ENCODE measurements at places on chromosomes 13 and 19.
A peak's percentile ranks its signal among the peaks of the same experiment; 100 is the strongest.

DNA sequence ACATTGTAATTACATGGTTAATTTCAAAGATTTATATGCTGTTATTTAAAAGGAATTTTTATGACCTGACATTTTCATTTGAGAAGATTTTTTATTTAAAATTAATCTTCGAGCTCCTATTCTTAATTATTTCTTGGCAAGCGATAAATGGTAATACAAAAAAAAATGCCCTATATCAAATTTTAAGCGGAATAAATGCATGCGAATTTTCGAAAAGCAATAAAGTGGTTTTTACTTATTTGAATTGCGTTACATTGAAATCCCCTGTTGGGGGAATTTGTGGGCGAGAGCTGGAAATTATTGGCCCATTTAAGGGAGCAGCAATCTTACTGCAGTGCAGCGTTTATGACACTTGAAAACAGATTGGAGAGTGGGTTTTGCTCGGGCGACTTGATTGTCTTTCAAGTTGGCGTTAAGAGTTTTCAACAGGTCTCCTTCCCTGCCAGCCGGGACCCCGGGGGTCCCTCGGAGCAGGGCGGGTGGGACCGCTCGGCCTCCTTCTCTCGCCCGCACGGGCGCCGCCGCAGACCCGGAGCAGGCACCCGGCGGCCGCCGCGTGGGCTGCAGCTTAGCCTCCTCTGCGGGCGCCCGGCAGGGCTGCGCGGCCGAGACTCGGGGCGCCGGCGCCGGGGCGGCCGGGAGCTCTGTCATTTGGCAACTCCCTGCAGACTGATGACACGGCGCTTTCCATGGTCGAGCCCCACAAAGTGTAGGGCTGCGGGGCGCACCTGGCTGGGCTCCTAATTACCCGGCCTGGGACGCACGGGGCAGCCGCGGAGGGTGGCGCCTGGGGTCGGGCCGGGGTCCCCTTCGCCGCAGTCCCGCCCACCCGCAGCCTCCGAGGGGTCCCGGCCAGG lies 255.1 kb upstream of the SOX21 start:
- H3K27ac ChIP-seq: no peak overlapping the region
- no peaks in the 10 kb centered on the region for H3K4me1 ChIP-seq
- peaks cover 71% of the 10 kb centered on the region for H3K27me3 ChIP-seq

- no peaks in the 10 kb centered on the region for H3K4me1 ChIP-seq
- H3K4me3 ChIP-seq: no peak overlapping the region
- no peaks in the 10 kb centered on the region for H3K27me3 ChIP-seq
Measured at GRCh38 chr13:104256701-104257100, 1190.5 kb upstream of the SLC10A2 start.

DNA sequence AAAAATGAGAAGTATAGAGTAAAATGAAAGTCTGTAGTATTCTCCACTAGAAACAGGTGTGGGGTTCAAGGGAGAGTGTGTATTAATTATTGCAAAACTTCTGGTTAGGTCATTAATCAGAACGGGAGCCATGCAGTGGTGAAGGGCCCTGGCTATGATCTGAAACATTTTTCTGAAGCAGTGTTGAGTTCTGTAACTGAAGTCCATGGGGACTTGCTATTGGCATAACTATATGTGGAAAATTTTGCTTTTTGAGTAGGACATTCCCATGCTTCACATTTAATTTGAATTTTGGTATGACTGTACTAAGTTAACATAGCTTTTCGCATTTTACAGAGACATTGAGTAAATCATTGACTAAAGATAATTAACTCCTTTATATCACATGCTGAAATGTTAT lies 67.5 kb downstream of the LRCH1 start:
- no peaks in the 10 kb centered on the region for H3K36me3 ChIP-seq
- DNase-seq: no peak
- H3K27me3 ChIP-seq: no peaks in the 10 kb centered on the region
- no peak overlapping the region for H3K4me3 ChIP-seq
- H3K4me1 ChIP-seq: peaks cover 19% of the 10 kb centered on the region

DNA sequence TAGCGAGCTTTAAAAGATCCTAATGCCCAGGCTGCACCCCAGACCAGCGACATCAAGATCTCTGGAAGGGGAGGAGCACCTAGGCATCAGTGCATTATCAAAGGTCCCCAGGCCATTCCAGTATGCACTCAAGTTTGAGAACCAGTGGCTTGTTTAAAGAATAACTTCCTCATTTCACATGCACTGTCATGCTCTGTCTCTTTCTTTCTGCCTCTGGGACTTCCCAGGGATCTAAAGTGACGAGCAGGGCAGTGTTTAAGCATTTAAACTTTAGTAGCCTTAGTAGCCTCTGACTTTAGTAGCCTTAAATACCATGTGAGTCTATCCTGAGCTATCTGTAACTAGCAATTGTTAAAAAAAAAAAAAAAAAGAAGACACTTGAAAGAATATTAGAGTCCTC lies 8.9 kb upstream of the FARP1 start:
- H3K4me1 ChIP-seq: no peaks in the 10 kb centered on the region
- H3K27me3 ChIP-seq: peaks cover 18% of the 10 kb centered on the region
- no peaks in the 10 kb centered on the region for H3K36me3 ChIP-seq

DNA sequence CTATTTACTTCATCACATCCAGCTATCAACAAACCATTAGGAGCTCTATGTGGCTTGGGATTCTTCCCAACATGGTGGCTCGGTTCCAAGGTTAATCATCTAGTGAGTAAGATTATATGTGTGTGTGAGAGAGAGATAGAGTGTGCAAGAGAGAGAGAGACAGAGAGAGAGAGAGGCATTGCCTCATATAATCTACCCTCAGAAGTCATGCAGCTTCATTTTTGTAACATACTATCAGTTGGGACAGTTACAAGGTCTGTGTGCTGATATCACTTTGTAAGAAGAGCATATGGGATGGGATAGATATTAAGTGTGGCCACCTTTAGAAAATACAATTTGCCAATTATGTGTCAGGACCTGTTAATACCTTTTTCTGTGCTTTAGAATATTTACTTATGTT lies 104.1 kb downstream of the NDFIP2 start:
- H3K4me3 ChIP-seq: no peak overlapping the region
- no peaks in the 10 kb centered on the region for H3K36me3 ChIP-seq
- no peaks in the 10 kb centered on the region for H3K4me1 ChIP-seq
- H3K27me3 ChIP-seq: no peaks in the 10 kb centered on the region

GRCh38 chr13:106178816-106179215 lies 356.6 kb downstream of the EFNB2 start:
- no peak overlapping the region for H3K4me3 ChIP-seq
- H3K36me3 ChIP-seq: no peaks in the 10 kb centered on the region
- H3K27me3 ChIP-seq: no peaks in the 10 kb centered on the region
- H3K27ac ChIP-seq: no peak overlapping the region
- H3K4me1 ChIP-seq: no peaks in the 10 kb centered on the region

GRCh38 chr19:1133471-1133929 lies 29.7 kb downstream of the GPX4 start:
- H3K27ac ChIP-seq: peak overlapping the region; percentile 79
- peak; percentile 65 for DNase-seq
- H3K4me3 ChIP-seq: peak overlapping the region; percentile 63
- peaks cover 4% of the 10 kb centered on the region for H3K36me3 ChIP-seq
- no peaks in the 10 kb centered on the region for H3K27me3 ChIP-seq
- H3K4me1 ChIP-seq: peaks cover 8% of the 10 kb centered on the region

DNA sequence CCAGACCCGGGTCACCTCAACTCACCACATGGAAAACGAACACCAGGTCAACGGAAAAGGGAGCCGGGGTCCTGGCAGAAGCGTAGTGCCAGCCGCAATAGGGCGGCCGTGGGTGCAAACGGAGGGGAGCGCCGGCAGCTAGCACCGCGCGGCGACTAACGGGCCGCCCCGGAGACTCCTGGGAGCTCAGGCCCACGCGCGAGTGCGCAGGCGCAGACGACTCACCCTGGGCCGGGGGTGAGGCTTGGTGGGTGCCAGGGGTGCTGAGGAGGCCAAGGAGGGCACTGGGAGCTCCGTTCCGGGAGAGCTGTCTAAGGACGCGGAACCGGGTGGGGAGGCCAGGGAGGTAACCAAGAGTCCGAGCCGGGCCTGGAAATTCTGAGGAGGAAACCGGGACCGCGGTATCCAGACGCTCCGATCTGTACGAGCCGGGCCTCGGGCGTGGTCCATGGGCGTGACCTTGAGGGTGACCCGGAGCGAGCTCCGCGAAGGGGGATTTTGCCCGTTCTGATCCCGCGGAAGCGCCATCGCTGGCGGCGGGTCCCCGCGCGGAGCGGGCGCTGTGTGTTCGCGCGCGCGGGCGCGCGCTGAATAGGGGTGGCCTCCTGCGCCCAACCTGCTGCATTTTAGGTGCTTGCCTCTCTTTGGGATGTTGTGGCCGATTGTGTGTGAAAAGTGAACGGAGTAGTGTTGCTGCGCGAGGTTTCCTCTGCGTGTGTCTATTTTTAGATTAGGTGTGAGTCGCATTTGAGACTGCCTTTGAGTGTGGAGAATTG lies at the start of gene ZNF382:
TSS of gene ZNF382 (plus strand) at position 213 of the 776 bp plus-strand sequence. CDS start 4,602 bp downstream, outside the sequence.
- peaks cover 21% of the 10 kb centered on the region for H3K4me1 ChIP-seq
- peak within 1 kb of the TSS; percentile 86 for H3K4me3 ChIP-seq
- peak within 1 kb of the TSS; percentile 92 for H3K27ac ChIP-seq

Measured in T-helper 2 cell treated with Interferon-gamma antibody and Interleukin-4, amounts not matched to agents 5 μg/mL and 100 μg/mL, for 36 hours (primary cell).